Activated T-helper 1 cell treated with anti-CD3 and anti-CD28 coated beads, Interleukin-2, amount 50 U/mL, for 16 hours (primary cell): ENCODE measurements at places on chromosomes 3 and 15.

DNA sequence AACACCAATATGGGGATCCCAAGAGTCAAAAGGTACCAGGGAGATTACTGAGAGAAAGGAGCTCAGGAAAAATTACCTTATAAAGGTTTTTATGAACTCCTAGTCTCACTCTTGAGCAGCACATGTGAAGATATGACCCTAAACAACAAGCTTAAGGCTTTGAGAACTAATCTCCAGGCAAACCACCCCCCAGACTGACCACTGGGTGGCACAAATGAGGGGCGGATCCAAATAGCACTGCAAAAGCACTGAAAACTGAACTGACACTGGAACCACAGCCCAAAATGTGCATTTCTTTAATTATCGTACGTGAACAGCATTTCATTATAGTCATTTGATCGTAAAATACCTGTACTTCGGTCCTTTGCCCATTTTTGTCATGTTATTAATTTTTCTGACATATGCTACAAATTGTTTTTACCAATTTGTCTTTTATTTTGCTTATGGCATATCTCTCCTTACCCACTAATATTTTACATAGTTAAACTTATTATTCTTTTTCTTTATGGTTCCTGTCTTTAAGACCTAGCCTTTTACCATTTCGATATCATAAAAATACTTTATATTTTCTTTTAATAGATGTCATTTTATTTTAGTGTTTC is 31.5 kb upstream of the TFDP2 start:
- DNase-seq: no peak

DNA sequence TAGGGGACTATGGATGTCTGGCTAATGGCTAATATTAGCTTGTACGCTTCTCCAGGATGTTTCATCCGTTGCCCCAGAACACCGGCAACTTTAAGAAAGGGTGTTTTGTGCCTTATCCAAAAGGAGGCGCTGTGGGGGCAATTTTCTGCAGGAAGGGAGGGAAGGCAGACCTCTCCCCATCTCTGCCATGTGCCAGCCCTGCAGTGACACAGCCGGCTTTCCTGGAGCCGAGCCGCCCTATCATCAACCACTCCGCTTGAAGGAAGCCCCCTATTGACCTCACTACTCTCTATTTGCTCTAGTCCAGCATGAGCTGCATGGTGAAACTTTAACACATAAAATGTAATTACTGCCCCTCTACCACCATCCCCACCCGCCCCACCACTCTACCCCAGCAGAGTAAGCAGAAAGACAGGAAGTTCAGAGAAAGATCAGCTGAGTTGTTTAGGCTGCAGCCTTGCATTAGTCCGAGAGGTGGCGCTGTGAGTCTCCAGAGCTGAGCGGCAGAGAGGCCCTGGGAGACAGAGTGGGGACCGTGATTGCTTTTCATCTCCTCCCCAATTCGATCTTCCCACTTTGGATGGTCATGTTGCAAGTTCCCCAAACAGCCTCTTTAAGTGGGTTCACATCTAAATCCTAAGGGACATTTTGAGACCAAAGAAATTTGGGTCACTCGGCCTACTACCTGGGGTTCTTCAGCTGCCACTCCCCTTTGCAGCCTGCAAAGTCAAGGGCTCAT is 24.5 kb upstream of the RAD18 start:
- DNase-seq: no peak

DNA sequence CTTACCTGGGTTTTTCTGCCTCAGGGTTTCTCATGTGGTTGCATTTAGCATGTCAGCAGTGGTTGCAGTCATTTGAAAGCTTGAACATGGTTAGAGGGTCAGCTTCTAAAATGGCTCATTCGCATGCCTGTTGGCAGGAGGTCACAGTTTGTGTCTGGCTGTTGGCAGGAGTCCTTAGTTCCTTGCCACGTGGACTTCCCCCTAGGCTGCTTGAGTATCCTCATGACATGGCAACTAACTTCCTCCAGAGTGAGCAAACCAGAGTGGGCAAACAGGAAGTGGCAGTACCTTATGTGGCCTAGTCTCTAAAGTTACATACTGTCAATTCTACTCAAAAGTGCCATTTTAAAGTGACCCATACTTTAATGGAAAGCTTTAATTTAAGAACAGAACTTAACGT is 3.4 kb upstream of the UNC13C start:
- DNase-seq: no peak

GRCh38 chr3:87488765-87489164 is 212.4 kb upstream of the POU1F1 start:
- DNase-seq: no peak

- no peak for DNase-seq
Observed at GRCh38 chr3:26104851-26105251, 315.0 kb downstream of the OXSM start.

GRCh38 chr3:119160361-119160760 is 13.0 kb upstream of the UPK1B start:
- DNase-seq: no peak

DNA sequence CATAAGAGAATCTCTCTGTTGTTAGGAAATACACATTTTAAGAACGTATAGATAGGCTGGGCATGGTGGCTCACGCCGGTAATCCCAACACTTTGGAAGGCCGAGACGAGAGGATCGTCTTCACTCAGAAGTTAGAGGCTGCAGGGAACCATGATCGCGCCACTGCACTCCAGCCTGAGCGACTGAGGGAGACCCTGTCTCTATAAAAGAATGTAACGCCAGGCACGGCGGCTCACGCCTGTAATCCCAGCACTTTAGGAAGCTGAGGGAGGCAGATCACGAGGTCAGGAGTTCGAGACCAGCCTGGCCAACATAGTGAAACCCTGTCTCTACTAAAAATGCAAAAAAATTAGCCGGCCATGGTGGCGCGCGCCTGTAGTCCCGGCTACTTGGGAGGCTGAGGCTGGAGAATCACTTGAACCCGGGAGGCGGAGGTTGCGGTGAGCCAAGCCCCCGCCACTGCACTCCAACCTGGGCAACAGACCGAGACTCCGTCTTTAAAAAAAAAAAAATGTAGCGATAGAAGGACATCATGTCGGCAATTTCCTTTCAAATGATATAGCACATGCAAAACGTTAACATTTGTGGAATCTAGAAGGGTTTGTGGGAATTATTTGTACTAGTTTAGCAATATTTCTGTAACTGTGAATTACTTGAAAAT is 730 bp upstream of the RPL14 start:
- no peak for DNase-seq

DNA sequence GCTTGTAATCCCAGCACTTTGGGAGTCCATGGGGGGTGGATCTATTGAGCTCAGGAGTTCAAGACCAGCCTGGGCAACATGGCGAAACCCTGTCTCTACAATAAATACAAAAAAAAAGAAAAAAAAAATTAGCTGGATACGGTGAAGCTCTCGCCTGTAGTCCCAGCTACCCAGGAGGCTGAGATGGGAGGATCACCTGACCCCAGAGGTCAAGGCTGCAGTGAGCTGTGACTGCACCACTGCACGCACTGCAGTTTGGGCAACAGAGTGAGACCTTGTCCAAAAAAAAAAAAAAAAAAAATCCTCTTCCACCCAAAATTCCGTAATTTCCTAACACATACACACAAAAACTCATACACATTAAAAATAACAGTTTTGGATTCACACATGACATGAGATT is 2.2 kb downstream of the ANO10 start:
- no peak for DNase-seq

DNA sequence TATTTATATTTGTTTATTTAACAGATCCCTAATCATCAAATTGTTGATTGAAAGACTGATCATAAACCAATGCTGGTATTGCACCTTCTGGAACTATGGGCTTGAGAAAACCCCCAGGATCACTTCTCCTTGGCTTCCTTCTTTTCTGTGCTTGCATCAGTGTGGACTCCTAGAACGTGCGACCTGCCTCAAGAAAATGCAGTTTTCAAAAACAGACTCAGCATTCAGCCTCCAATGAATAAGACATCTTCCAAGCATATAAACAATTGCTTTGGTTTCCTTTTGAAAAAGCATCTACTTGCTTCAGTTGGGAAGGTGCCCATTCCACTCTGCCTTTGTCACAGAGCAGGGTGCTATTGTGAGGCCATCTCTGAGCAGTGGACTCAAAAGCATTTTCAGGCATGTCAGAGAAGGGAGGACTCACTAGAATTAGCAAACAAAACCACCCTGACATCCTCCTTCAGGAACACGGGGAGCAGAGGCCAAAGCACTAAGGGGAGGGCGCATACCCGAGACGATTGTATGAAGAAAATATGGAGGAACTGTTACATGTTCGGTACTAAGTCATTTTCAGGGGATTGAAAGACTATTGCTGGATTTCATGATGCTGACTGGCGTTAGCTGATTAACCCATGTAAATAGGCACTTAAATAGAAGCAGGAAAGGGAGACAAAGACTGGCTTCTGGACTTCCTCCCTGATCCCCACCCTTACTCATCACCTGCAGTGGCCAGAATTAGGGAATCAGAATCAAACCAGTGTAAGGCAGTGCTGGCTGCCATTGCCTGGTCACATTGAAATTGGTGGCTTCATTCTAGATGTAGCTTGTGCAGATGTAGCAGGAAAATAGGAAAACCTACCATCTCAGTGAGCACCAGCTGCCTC is 14.7 kb downstream of the THBS1 start:
- no peak for DNase-seq
